ENCODE measurements at places on chromosomes 12 and 14.

DNA sequence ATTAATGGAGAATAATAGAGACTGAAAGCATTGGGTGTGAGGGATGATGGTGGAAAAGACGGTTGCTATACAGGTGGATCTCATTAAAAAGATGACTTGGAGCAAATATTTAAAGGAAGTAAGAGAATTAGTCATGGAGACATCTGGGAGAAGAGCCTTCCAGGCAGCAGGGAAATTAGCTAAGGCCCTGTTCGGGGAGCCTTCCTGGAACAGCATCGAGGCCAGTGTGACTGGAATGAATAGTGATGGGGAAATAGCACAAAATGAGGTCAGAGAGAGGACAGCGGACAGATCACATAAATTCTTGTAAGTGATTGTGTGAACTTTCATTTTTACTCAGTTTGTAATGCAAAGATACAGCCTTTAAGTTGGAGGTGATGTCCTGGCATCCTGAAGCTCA, 842.3 kb downstream of the SLC6A15 start:
- DNase-seq = no peak

DNA sequence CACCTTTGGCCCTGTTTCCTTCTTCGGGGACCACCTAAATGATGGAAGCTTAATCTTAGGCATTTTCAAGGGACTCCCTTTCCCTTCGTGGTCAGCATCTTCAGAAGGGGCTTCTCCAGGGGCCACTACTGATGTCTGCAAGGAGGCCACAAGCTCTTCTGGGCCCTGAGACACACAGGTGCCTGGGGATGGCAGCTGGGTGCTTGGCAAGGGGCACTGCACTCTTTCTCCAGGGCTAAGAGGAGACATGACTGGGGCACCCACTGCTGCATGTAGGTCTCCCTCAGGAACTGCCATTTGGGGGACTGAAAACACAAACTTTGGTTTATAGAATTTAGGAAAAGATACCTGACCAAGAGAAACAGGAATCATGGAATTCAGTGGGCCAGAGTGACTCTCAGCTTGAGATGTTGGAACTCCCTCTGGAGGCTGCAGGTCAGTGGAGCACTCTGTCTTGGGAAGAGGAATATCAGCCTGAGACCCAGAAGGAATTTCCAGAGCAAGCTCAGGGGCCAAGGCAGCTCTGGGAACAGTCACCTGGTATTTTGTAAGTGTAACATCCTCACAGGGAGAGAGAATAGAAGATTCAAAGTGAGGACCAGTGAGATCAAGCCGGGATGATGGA, 16.0 kb downstream of the PLD4 start:
- no peak for DNase-seq

DNA sequence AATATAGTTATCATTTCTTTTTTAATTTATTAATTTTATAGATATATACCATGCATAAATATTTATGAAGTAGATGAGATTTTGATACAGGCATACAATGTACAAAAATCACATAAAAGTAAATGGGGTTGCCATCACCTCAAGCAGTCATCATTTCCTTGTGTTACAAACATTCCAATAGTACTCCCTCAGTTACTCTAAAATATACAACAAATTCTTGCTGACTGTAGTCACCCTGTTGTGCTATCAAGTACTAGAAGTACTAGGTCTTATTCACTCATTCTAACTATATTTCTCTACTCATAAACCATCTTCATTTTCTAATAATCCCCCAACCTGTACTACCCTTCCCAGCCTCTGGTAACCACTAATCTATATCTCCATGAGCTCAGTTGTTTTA, 432.6 kb upstream of the SYT1 start:
- DNase-seq = no peak

- DNase-seq = no peak
Measured at GRCh38 chr14:33650430-33650829, 300.4 kb downstream of the EGLN3 start.

All from activated CD4-positive, alpha-beta T cell treated with anti-CD3 and anti-CD28 coated beads, Interleukin-10, Interleukin-2, amounts not matched to agents 100 ng/mL and 50 ng/mL, durations not matched to agents 16 hours and 8 hours (primary cell).